ENCODE measurements at places on chromosomes 6 and 20.

- DNase-seq = peak; percentile 22
Observed at GRCh38 chr20:54468082-54468481, 7.3 kb upstream of the DOK5 start.

DNA sequence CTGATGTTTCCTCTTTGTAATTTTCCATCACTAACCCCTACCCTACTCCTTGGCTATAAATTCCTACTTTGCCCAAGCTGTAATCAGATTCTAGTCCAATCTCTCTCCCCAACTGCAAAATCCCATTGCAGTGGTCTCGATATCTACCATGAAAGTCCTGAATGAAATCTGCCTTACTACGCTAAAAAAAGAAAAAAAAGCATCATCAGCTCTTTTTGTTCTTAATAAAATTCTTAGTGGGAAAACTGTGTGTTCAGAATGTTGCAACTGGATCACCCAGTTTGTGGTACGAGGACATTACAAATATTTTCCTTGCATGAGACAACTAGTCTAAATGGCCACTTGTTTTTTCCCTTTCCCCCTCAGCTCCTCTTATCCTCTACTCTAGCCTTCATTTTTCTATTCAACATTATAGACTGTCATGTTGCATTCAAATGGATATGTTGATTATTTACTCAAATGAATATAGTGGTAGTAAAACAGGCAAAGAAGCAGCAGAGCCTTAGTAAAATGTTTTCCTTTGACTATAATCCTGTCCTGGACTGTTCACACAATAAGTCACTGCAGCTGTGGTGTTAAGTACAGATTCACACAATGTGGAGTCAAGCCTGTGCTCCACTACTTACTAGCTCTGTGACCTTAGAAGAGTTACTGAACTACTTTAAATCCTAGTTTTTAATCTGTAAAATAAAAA lies 527.1 kb upstream of the MARCKS start:
- DNase-seq = no peak

GRCh38 chr6:80547827-80548226 lies 441.4 kb downstream of the BCKDHB start:
- DNase-seq = peak; percentile 92

- DNase-seq = no peak
Observed at GRCh38 chr6:38703949-38704590, 1.1 kb upstream of the GLO1 start.

- DNase-seq = no peak
Observed at GRCh38 chr6:93916716-93917115, 497.4 kb upstream of the EPHA7 start.

DNA sequence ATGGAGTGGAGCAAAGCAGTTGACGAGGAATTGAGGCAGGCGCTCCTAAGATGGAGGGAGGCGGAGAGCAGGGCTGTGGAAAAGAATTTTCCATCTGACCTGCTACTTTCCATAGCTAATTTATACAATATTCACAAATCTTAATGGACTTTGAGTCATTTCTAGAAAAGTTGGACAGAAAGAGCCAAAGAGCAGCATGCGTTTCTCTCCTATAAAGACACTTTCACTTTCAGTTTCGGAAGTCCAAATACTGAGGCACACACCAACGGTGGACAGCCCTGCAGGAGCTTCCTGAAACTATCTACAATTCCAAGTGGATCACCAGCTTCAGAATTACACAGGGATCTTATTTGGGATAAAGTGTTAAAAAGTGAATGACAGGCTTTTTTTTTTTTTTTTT lies 43.5 kb downstream of the PANK2 start:
- DNase-seq = no peak

- no peak for DNase-seq
Observed at GRCh38 chr6:30066082-30066481, 916 bp upstream of the PPP1R11 start.

DNA sequence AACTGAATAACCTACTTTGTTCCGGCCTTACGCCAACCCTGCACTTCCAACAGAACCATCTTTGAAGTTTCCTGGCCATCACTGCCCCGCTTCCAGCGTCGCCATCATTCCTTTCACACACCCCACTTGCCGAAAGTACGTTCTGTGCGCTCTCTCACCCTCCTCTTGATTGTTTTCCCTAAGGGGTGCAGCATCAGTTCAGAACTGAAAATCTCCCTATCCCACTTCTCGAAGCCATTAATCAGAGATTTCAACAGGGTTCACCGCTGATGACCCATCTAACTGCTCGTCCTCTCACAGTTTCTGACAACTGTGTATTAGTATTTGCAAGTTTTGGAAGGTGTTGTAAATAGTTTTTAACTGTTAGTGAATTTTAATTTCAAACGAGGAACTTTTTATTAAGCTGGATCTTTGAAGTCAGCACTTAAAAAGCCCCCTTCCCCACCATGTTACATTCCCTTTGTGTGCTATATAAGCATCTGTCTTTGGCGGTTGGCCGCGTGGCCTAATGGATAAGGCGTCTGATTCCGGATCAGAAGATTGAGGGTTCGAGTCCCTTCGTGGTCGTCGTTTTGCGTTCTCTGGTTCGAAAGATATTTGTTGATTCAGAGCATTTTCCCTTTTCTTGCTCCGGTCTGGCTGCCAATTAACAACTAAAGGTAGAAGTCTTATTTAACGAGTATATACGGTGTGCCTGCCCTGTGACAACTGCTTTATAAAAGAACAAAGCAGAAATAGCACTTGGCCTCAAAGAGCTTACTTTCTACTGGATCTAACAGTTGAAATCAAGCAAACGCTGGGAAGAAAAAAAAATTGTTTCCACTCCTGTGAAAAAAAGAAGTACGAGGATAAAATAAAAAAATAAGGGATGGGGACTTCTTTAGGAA lies 42.6 kb downstream of the TRIM27 start:
- peak; percentile 78 for DNase-seq

DNA sequence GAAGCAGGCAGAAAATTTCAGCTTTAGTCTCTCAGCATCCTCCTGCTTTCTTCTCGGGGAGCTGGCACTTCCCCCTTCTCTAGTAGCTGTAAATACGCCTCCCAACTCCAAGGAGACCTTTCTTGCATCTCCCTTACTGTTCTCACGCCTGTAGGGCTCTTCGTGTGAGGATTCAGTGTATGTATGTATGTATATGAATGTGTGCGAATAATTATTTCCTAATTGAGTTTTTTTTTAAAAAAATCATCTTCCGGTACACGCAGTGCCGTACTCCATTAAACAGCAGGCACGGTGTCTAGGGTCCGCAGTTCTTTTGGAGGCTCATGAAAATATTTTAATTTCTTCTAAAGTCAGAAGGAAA lies 85.4 kb downstream of the HFE start:
- peak; percentile 42 for DNase-seq

All from fibroblast of skin of abdomen (primary cell).